ENCODE measurements at places on chromosomes 5 and 9.

GRCh38 chr5:143599474-143599873, 196.0 kb upstream of the NR3C1 start:
- no peak for DNase-seq

DNA sequence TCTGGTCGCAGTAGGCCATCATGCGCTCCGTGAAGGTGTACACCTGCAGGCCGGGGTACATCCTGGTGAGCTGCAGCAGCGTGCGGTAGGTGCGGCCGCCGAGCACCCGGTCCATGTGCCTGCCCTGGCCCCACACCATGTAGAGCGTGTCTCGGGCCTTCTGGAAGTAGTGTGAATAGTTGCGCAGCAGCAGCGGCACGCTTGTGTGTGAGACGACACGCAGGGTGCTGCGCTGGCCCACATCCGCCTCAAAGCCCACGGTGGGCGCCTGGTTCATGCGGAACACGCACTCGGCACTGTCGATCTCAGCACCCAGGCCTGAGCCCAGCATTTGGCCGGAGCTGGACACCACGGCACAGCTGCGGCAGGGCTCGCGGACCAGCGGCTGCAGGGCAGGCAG, 4.5 kb downstream of the ST6GALNAC4 start:
- no peak for DNase-seq

- DNase-seq: peak; percentile 67
Observed at GRCh38 chr5:73796164-73797131, 170.5 kb downstream of the ARHGEF28 start.

GRCh38 chr9:114930056-114930812, at the start of gene TNFSF8:
Gene TNFSF8, minus strand, starts transcription at chr9:114930591. Its CDS starts 288 bp downstream, at chr9:114930303.
- DNase-seq: peak; percentile 67

DNA sequence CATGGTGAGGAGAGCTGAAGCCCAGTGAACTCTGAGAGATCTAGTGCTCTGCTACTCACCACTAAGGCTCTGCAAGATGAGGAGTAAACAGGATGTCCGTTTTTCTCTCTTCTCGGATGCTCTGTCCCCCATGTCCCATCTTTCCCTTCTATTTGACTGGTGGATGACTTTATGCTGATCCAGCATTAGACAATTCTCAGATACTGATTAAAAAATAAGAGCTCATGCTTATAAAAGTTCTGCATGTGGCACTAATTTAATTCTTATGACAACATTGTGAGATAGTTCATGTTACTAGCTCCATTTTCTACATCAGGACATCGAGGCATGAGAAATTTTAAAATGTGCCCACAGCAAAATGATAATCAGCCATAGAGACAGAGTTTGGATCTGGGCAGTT, 77.0 kb downstream of the HMHB1 start:
- no peak for DNase-seq

DNA sequence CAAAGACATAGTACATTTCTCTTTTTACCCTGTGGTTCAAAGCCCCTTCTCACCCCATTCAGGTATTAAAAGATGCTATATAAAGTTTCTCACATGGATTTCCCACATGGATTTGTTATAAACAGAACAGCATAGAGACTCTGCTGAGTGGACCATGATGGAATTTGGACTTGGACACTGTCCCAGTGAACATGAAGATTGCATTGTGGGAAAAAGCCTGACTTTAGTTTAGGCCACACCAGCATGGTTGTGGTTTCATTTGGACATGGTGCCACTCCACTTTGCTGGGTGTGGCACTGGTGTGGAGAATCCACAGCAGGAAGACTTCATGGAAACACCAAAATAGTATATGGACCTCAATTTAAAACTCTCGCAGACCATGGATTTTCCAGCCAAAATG, 124.6 kb downstream of the ARHGAP26 start:
- DNase-seq: no peak

Data from Kasumi-1 (cell line).